ENCODE measurements at places on chromosomes 1 and 21.

- DNase-seq = no peak
These were observed 496.4 kb downstream of the SETD4 start for GRCh38 chr21:35563885-35564451.

- DNase-seq = no peak
These were observed 42.3 kb upstream of the SYT14 start for GRCh38 chr1:209895709-209896108.

DNA sequence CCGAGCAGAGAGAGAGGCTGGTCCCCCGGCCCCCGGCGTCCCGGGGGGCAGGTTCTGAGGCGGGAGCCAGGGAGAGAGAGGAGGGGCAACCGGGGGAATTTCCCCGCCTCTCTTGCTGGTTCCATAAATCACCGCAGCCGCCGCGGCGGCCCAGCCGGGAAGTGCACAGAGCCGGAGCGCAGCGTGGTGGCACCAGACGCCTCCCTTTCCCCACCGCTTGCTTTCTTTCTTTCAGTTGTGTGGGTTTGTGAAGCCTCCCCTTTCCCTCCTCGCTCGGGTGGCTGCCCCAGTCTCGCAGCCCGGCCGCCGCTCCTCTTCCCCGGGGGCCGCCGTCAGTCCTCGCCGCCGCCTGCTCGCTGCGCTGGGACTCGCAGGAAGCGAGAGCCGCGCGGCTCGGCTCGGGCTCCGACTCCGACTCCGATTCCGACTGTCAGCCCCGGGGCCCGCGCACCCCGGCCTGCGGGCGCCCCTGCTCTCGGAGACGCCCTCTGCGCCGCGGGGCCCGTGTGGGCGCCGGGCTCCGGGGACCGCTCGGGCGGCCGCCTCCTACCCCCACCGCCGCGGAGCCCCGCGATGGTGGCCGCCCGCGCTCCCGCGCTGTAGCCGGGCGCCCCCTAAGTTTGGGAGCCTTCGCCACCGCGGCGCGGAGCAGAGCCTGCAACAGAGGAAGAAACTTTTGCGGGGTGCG lies at the start of gene CACHD1:
CACHD1 (plus strand) TSS at position 153 of the 688 bp plus-strand sequence. CDS start 616 bp downstream, outside the sequence.
- DNase-seq = peak; percentile 87

DNA sequence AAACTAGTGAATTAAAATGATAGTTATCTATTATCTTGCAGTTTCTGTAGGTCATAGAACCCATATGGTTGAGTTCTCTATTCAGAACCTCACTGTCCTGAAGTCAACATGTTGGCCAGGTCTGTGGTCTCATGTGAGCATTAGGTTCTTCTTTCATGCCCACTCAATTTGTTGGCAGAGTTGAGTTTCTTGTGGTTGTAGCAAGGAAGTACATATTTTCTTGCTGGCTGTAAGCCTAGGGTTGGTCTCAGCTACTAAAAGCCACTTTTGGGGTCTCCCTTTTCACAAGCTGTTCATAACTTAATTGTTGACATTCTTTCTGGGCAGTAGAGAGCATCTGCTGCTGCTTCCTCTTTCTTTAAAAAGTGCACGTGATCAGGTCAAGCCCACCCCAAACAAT lies 1165.1 kb upstream of the NCAM2 start:
- DNase-seq = no peak

DNA sequence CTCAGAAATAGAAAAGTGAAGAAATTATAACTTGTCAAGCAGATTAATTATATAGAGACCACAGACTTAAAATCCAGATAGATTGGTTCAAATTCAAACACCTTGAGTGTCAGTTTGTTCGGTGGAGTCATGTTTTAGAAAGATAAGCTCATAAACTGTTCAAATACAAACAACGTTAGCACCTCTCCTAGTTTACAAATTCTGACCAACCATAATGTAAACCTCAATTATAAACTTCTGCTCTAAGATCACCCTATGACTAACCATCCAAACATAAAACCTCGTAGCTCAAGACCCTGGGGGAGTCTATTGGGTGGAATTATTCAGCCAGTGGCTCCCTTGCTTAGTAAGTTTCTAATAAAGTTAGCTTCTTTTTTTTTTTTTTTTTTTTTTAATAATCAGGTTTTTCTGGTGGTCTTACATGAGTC lies 12.4 kb downstream of the CBR1 start:
- DNase-seq = no peak

GRCh38 chr1:171581226-171581625 lies 40.8 kb upstream of the MYOCOS start:
- DNase-seq = no peak

- no peak for DNase-seq
These were observed 21.4 kb downstream of the WNT4 start for GRCh38 chr1:22121421-22121911.

DNA sequence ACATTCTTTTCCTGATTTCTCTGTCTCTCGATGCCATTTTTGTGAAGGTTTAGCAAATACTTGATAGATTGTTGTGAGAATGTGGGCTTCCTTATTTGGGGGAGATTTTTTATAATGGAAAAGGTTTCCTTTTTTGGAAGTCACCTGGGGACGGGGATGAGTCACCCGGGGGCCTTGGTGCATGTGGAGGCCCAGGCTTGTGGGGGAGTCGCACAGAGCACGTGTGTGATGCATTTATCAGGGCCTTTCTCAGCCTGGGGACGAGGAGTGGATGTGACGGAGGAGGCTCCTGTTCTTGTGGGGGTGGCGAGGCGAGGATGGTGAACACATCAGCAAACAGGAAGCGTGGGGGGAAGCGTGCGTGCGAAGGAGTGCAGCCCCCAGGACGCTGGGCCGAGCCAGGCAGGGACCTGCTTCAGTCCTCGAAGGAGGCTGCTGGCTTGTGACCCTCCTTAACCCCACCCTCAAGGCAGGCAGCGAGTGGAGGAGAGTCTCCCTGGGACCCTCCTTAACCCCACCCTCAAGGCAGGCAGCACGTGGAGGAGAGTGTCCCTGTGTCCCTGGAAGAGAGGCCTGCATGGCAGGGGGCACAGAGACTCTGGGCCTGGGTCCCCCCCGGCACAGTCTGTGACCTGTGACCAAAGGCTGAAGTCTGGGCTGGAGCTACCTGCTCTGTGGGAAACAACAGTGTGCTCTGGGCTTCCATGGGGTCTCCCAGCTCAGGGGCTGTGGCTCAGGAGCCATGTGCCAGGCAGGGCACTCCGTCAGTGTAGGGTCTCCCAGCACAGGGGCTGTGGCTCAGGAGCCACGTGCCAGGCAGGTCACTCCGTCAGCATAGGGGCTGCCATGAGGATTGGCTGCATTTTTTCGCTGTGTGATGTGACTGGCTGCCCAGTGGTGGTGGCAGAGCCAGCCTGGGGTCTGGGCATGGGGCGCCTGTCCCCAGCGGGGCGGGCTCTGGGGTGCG lies 57.2 kb downstream of the AGPAT3 start:
- peak; percentile 46 for DNase-seq

DNA sequence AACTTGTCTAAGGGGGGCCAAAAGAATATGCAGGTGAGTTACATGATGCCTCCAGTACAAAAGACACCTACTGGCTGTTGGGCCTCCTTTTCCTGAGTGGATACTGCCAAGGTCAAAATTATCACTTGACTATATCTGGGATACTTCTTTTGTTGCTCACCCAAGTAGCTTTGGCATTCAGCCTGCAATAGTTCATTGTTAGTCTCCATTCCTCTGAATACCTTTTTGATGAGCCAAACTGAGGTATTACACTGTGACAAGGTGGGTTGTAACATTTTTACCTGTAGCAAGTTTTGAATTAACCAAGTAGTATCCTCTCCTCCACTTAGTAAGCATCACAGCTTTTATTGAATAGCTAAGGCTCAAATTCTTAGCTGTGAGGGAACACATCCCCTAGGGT lies 408.0 kb downstream of the LRRIQ3 start:
- DNase-seq = no peak

GRCh38 chr1:107529511-107530149 lies 388.8 kb downstream of the NTNG1 start:
- peak; percentile 70 for DNase-seq

- DNase-seq = no peak
These were observed 122.3 kb upstream of the C1orf105 start for GRCh38 chr1:172298141-172298540.

- no peak for DNase-seq
These were observed 72.2 kb downstream of the PLEKHA6 start for GRCh38 chr1:204287466-204287891.

GRCh38 chr1:224300346-224300745 lies 29.6 kb downstream of the NVL start:
- peak; percentile 9 for DNase-seq

DNA sequence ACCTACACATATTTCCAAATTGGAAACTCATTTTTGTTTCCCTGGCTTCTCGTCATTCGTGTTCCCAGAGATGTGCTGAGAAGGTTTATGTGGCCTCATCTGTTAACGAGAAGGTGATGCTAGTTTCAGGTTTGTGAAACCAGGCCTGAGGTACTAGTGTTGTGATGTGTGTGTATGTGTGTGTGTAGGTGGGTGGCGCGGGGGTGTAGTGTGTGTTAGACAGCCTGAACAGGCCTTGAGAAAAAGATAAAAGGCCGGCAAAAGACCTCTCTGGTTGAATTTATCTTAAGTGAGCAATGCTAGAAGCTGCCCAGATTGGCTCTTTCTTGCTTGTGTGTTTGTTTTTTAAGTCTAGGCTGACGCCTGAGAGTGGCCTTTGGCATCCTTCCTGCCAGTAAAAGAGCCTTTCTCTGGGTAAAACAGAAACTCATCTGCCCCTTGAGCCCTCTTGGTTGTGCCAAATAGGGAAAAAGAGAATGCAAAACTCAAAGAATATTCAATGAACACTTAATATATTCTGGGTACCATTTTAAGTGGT lies 65.8 kb upstream of the HSD17B7 start:
- no peak for DNase-seq

DNA sequence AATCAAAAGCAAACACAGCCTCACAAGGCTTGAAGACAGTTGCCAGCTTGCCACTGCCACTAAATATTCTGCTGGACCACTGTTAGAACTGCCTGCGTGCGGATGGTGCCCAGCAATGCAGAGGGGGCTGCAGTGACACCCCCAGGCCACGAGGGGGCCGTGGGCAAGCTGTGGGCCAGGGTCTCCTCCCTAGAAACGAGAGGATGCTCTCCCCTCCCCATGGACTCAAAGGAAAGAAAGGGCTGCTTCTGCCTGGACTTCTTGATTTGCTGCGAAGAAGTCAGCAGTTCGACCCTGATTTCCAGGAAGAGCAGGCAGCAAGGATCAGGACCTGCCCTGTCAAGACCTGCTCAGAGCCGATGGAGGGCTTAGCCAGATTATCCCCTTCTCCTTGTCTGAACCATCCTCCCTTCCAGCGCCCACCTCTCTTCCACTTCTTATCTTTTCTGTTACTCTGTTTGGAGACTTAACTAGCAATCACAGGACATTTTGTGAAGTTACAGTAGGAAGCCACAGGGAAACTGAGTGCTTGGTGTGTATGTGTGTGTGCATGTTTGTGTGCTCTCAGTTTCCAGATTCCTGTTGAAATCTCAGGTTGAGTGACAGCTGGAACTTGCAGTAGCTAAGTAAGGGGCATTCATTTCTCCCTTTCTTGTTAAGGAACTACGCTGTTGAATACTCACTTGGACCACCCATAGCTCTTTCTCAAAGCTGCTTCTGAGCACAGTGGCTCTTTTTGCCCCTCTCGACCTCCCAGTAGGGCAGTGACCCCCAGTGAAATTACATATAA lies 2.7 kb downstream of the MAN1C1 start:
- no peak for DNase-seq

DNA sequence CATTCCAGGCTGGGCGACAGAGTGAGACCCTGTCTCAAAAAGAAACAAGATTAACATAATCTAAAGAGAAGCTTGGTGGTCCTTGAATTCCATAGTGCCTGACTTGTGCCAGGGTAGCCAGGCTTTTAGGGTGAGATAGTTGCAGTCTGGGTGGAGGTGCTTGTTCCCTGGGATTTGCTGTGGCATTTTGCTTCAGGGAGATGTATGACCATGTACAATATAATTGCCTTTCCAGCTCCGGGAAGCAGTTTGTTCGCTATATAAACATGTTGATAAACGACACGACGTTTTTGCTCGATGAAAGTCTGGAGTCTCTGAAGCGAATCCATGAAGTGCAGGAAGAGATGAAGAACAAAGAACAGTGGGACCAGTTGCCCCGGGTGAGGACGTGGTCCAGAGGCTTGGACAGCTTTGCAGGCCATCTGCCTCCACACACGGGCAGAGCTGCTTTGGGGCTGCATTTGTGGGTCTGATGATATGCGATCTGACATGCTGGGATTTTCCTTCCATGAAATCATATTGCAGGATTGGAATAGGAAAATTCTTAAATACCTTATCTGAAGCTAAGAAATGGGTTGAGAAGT lies 49.4 kb upstream of the KIF1B start:
- DNase-seq = no peak

- DNase-seq = no peak
These were observed at the start of gene EXTL1 for GRCh38 chr1:26021647-26022403. Gene EXTL1, plus strand, starts transcription at chr1:26021775. Its CDS starts 872 bp downstream, at chr1:26022647.

DNA sequence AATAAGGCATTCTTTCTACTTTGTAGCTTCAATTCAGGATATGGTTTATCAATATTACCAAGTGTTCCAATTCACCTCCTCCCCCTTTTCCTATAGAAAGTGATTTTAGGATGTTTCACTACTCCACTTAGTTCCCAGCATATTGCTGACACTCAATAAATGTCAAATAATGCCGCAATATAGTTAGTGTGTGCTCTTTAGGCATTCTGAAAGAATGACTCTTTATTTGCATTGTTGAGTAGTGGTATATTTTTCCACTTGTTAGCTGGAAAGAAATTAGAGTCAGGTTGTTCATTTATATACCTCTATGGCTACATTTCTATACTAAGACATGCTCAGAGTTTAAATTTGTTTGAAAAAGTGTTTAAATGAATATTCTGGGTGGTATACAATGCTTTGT lies 154.6 kb upstream of the C1orf105 start:
- DNase-seq = no peak

GRCh38 chr1:117890452-117890851 lies 39.0 kb downstream of the GDAP2 start:
- DNase-seq = no peak

DNA sequence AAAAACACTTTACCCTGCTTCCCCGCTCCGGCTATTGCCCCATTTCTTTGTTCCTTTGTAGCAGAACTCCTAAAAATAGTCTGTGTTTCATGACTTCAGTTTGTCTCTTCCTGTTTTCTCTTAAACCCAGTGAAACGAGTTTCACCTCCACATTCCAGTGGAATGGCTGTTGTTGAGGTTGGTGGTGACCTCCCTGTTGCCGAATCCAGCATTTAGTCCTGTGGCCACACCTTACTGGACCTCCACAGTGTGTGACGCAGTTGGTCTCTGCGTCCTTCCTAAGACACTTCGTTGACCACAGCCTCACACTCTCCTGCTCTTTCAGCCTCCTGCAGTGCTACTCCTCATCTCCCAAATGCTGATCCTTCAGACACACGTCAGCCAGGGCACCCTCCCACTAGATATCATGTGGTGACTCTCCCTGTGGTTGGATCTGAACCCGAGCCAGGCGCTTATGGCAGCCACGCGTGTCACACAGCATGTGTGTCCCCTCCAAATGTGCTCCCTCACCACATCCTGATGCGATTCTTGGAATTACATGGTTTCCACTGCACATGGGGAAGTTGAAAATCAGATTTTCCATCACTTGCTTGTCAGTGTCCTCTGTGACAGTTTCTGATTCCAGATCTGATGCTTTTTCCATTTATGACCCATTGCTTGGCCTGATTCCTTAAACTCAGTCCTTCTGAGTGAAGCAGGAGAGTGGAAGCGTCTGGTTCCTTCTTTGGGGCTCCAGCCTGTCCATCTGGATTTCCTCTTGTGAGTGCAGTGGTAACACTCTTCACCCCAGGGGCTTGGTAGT lies 99.1 kb upstream of the ARTN start:
- DNase-seq = peak; percentile 70

- no peak for DNase-seq
These were observed 53.5 kb downstream of the CHD5 start for GRCh38 chr1:6126521-6127067.
